ENCODE measurements at places on chromosomes 3 and 15. TPM values are rescaled to one million over a fixed set of nuclear protein-coding genes. Genes with fewer than 3 reads are reported as not detected.

SLC28A2 gene
- not detected for total RNA-seq

PLSCR5 gene
- not detected for total RNA-seq

OXTR gene
- total RNA-seq: 31.7 TPM

KBTBD12 gene
- total RNA-seq: not detected

CTDSPL gene
- 22.7 TPM for total RNA-seq

ERC2 gene
- 0.42 TPM for total RNA-seq

ERICH6 gene
- not detected for total RNA-seq

DUOXA2 gene
- not detected for total RNA-seq

LCTL gene
- total RNA-seq: 4.8 TPM

ARGFX gene
- total RNA-seq: not detected

MESP2 gene
- 0.30 TPM for total RNA-seq

SMCO1 gene
- not detected for total RNA-seq

ATP8B4 gene
- 0.42 TPM for total RNA-seq

IQCF5 gene
- not detected for total RNA-seq

TPM1 gene
- 2,698 TPM for total RNA-seq

CHRM5 gene
- total RNA-seq: not detected

C3orf70 gene
- total RNA-seq: 1.5 TPM

FGD5 gene
- total RNA-seq: 0.59 TPM

DPPA2 gene
- total RNA-seq: not detected

SKOR1 gene
- total RNA-seq: 0.09 TPM

CCRL2 gene
- total RNA-seq: not detected

BAHD1 gene
- 4.5 TPM for total RNA-seq

GOLGA6D gene
- not detected for total RNA-seq

Data from smooth muscle cell of the umbilical artery (primary cell).